Endothelial cell (in vitro differentiated cells): ENCODE measurements at places on chromosomes 3 and 15.

- no peak for DNase-seq
Observed at GRCh38 chr3:56254835-56255234, 213.4 kb downstream of the ERC2 start.

DNA sequence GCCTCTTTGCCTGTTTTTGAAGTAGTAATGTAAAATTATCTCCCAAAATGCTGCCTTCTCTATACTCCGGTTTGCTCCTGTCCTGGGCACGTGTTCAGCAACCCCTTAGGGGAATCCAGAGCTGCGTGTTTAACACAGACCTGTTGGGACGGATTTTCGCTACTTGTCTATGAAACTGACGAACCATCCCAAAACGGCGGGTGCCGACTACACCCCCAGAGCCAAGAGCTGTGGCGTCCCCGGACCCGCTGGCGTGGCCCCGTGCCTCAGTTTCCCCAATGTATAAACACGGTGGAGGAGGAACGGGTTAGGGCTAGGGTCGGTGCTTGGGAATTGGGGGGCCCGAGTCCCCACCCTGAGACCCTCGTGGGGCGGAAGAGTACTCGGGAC, 473 bp downstream of the FHIT start:
- DNase-seq = no peak

GRCh38 chr15:63362885-63363284, 18.8 kb downstream of the CA12 start:
- no peak for DNase-seq

- no peak for DNase-seq
Observed at GRCh38 chr3:99630815-99631214, 7.6 kb upstream of the COL8A1 start.

DNA sequence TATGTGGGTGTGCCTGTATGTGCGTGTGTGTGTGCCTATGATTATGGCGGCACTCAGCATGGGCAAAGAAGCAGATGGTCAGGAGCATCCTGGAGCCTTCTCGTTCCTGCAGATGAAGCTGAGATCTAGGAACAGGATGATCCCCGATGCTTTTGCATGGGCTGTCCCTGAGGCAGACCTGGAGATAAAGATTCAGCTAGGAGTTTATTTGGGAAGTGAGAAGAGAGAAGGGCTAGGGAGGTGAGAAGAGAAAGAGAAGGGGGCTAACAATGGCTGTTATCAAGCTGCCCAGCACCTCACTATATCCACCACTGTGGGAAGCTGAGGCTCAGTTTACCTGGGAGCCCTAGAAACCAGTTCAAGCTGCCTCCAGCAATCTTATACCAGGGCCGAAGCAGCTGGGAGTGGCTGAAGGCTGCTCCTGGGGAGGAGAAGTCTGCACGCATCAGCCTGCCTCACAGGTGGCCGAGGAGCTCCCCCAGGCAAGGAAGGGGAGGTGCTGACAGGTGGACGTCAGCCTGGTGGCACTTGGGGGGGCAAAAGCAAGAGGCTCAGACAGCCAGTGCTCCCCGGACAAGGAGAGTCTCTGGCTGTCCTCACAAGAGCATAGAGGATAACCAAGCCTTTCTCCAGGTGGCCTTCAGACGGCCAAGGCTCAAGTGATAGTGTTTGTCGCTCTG, 94.0 kb upstream of the IQSEC1 start:
- DNase-seq = no peak

DNA sequence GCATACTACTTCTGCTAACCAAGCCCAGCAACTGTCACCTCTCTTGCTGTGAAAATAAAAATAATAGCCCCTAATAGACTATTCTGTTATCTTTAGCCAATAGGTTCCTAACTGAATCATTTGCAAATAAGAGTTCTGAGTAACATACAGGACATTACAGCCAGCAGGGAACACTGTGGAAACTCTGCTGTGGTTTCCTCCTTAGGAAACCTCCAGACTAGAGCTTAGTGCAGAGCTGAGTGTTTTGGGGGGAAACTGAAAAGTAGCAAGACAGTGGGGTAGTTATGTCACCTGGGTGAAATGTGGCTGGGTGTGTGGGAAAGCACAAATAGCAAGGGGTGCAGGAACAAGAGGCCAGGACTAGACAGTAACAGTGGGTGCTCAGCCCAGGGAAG, 32.4 kb downstream of the DZIP1L start:
- DNase-seq = no peak

GRCh38 chr15:79948761-79949160, 22.2 kb downstream of the BCL2A1 start:
- no peak for DNase-seq

DNA sequence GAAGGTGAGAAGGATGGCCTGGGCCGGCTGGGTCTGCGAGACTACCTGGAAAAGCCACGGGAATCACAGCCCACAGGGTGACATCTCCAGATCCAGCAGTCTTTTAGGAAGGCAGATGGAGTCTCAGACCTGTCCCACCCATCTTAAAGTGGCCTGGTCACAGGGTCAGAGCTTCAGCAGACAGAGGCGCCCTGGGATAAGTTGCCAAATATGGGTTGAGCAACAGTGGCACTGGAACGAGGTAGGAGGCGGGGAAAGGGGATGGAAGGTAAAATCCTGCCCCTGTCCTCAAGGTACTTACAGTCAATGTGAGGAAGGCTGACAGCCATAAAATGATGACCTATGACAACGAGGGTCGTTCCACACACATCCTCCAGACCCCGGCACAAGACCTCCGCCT, 80.7 kb downstream of the LIPC start:
- DNase-seq = no peak

DNA sequence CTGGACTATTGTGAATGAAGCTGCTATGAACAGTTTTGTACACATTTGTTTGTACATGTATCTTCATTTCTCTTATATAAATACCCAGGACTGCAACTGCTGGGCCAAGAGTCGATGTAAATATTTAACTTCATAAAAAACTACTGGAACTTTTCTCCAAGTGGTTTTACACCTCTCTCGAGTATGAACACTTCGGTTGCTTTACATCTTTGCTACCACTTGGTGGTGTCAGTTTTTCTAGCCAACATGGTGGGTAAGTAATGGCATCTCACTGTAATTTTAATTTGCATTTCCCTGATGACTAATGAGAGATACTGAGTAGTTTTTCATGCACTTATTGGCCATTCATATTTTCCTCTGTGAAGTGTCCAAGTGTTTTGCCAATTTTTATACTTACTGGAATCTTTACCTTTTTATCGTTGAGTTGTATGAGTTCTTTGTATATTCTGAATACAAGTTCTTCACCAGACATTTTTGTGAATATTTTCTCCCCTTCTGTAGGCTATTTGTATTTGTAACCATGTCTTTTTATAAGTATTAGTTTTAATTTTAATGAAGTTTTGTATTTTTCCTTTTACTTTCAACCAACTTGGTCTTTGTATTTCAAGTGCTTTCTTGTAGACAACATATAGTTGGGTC, 44.4 kb downstream of the PCOLCE2 start:
- no peak for DNase-seq

- peak; percentile 16 for DNase-seq
Observed at GRCh38 chr15:29568840-29569532, 253.3 kb downstream of the TJP1 start.
